ENCODE measurements at places on chromosomes 4 and X.

- no peak for DNase-seq
Measured at GRCh38 chrX:2609431-2610238, 81.5 kb upstream of the CD99 start.

DNA sequence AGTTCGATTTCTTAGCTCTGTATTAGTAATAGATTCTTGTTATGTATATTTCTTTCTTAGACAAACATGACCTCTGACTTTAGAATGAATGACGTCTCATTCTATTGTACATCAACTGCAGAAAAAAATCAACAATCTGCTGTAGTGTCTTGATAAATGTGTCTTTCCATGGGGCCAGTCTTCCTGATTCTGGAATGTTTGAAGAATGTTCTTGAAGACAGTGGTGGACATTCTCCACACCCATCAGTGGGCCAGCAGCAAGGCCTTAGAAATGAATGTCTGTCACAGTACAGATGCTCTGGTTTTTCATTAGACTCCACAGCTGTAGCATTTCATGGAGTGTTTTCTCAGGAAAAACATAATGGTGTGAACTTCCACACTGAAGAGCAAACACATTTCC, 63.2 kb upstream of the FAM47B start:
- no peak for DNase-seq

- no peak for DNase-seq
Measured at GRCh38 chr4:141713771-141714445, 77.5 kb downstream of the IL15 start.

DNA sequence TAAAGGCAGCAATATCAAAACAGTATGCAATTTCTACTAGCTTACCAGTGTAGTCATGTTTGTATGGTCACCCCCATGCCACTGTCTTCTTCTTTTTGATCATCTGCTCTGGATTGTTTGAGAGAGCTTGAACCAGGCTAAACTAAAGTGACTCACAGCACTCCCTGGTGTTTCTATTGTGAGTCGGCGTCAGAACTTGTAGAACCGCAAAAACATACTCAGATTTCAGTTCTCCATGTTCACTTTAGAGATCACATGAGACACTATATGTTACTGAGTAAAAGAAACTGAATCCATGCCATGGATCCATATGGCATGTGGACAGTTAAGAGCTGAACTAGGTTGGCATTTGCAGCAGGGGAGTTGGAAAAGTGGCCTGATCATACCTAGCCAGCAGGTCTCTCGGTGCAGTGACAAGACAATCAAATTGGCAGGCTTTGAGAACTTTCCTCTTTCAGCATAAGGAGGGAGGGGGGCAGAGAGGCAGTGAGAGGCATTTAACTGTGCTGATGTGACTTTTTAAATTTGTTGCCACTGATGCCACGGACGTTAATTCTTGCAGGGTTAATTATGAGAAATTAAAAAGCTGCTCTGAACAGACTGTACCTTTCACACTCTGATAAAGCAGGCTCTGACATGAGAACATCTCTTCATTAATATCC, 88.4 kb downstream of the AFF2 start:
- no peak for DNase-seq

DNA sequence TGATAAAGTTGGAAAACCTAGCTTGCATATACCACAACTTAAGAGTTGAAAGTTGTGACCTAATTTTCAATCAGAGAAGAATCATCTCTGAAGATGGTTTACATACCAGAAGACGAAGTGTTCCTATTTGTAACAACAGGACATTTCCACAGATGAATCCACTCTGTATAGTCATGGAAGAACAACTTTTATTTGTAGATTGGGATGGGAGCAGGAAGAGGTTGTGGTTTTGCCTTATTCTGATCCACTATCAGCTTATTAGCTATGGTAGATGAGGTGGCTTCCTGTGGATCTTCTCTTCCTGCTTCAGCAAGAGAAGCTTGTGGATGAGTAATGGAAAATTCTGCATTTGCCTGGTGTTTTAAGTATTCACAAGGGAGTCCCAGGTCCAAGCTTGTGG, 18.6 kb upstream of the SUPT20HL1 start:
- DNase-seq, result no peak

DNA sequence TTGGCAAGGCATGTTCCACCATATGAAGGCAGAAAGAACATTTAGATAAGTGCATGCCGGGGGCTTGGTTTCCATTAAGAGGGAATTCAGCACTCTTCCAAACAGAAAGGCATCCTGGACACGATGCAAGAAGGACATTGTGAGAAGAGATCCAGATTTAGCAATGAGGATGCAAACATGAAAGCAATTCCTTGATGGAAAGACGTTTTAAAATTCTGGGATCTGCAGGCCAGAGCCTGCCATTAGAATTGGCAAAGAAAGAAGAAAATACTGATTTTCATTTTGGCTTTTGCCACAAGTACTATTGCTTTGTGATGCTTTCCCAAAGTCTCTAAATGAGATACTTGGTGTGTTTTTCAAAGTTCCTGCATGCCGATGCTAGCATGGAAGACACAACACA, 367.6 kb downstream of the PPP3CA start:
- no peak for DNase-seq

DNA sequence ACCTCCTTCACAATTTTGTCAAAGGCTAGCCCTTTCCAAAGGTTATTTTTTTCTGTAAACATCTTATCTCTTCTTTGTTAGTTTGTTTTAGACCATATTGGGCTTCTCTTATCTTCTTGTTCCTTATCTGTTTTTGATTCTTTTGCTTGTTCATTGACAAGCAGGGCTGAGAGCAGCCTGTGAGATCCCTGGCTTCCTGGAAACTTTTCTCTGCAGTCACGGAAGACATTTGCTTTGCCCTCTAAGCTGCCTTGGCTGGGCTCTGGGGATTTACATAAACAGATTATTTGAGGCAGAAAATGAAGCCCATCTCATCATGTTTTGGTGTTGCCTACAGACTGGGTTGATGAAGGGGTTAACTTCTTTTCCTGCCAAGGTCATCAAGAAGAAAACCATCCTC, 157.4 kb upstream of the AMOT start:
- no peak for DNase-seq

DNA sequence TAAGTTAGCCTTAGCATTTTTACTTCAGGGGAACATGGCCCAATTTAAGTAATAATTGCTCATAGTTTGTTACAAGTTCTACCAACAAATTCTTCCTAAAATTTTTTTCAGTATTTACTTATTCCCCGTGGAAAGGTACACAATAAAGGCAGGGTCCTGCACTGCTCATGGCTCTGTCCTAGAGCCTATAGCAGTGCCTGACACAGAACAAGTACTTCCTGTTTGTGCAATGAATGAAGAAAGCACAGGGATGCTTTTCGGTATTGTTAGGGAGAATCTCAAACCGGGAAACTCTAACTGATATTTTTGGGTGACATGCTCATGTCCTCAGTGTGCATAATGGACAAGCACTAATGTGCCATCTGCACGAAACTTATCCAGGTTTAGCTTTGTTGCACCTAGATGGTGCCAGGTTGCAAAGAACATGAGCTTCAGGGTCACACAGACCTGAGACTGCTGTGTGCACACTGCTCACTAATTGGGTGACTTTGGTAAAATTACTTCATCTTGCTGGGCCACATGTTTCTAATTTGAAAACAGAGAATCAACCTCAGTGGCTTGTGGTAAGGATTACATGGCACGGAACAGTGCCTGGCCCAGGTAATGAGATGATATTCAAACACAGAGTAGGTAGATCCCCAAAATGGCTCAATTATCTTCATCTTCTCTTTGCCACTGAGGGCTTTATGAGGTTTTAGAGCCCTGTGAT, 175.8 kb upstream of the NPY2R start:
- DNase-seq, result no peak

DNA sequence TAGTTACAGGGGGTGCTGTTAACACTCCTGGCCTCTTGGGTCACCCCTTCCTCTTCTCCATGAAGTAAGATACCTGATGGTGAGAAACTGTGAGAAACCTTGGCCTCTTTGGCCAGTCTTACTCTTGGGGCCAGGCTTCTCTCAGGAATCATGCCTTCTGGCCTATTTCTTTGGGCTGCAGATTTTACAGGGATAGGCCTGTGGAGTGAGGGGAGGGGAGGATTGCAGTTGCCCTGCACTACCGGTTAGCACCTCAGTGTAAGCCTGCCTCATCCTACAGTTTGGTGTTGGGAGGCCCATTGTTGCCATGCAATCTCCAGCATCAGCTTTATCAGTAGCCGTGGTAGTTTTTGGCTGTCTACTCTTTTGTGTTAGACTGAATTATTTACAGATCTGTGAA, 7.6 kb upstream of the PGRMC2 start:
- DNase-seq, result no peak

- no peak for DNase-seq
Measured at GRCh38 chr4:89879215-89879614, 15.4 kb upstream of the MMRN1 start.

GRCh38 chrX:7143941-7144525, 3.5 kb upstream of the STS start:
- no peak for DNase-seq

GRCh38 chr4:47930971-47931804, 16.8 kb upstream of the NFXL1 start:
- DNase-seq, result no peak

DNA sequence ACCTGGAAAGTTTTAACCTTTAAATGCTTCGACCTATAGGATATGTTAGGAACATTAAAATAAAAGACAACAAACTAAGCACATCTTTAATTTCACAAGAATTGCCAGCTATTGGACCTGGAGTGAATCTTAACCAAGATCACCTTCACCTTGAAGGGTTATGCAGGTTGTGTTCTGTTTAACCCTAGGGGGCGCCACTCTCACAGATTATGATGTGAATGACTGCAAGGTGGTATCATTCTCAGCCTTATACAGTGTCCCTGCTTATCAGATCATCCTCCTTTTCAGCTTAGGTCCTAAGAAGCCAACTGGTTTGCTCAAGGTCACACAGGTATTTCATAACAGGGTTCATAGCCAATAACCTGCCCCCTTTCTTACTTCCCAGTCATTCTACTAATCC, 23.5 kb downstream of the INTS6L start:
- no peak for DNase-seq

- no peak for DNase-seq
Measured at GRCh38 chr4:48173056-48173991, 39.3 kb upstream of the TXK start.

GRCh38 chr4:42248972-42249371, 96.5 kb upstream of the BEND4 start:
- no peak for DNase-seq

GRCh38 chr4:126395664-126396063, 1080.9 kb downstream of the FAT4 start:
- no peak for DNase-seq

DNA sequence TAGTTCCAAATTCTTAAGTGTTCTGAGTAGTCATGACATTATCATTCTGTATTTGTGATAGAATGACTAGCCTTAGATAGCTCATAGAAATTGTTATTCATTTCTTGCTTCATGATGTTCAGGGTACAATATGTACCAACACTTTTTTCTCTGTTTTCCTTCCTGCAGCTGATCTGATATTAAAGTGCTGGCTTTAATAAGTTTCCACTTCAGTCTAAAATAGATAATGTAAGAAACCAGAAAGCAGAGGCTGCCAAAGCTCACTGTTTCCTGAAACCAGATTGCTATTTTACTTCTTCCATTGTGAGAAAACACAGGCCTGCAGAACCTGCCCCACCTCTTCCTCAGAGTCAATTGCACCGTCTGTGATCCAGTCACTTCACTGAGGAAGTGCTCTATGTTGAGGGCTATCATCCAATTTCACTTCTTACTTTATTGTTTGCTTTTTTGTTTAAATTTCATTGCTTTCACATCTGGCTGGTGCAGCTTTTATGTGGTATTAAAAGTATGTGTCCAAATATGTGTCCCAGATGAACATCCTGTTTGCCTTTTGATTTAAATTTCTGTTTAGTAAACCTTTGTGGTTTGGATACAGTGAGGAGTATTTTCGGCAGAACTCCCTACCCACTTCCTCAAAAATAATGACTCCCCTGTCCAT, 652.1 kb downstream of the ANKRD50 start:
- no peak for DNase-seq
